Activated CD4-positive, alpha-beta T cell treated with anti-CD3 and anti-CD28 coated beads, Interleukin-2, amount 10 ng/mL, durations not matched to agents 7 days and 5 days (primary cell): ENCODE measurements at places on chromosomes 11 and 22.

GRCh38 chr11:61880454-61880853 is 10.9 kb downstream of the FADS3 start:
- no peak overlapping the region for H3K27ac ChIP-seq
- no peaks in the 10 kb centered on the region for H3K27me3 ChIP-seq
- H3K36me3 ChIP-seq, result no peaks in the 10 kb centered on the region
- H3K4me3 ChIP-seq, result no peak overlapping the region

DNA sequence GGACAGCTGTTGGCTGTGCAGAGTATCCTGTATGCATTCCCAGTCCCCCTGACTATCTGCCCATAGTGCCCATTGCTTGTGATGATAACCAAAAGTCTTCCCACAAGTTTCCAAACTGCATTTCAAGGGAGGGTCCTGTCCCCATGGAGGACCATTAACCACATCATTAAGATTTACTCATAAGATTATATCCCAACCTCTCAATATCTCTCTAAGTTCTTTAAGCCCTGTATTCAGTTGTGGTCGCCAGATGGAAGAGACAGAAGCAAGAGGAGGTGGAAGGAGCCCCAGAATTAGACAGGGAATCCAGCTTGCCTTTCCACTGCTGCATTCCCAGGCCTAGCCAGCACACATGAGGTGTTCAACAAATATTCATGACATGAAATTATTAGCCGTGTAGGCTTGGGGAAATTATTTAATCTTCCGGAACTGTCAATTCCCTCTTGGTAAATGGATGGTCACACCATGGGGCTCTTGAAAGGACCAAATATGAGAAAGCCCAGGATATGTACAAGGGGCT is 42.6 kb upstream of the TIMP3 start:
- DNase-seq, result no peak
- H3K36me3 ChIP-seq, result no peaks in the 10 kb centered on the region
- no peaks in the 10 kb centered on the region for H3K4me1 ChIP-seq

GRCh38 chr11:59273373-59273841 is 60.7 kb upstream of the MPEG1 start:
- H3K4me1 ChIP-seq, result peaks cover 40% of the 10 kb centered on the region
- H3K27me3 ChIP-seq, result no peaks in the 10 kb centered on the region
- DNase-seq, result no peak
- H3K36me3 ChIP-seq, result no peaks in the 10 kb centered on the region
- H3K27ac ChIP-seq, result peak overlapping the region; percentile 83

DNA sequence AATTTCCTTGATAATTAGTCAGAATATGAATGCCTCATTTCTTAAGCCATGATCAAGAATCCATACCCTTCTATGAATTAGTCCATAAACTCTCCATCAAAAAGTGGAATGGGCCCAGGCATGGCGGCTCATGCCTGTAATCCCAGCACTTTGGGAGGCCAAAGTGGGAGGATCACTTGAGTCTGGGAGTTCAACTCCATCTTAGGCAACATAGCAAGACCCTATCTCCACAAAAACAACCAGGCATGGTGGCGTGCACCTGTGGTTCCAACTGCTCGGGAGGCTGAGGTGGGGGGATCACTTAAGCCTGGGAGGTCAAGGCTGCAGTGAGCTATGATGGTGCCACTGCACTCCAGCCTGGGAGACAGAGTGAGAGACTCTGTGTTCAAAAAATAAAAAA is 52.1 kb upstream of the SHANK2 start:
- no peaks in the 10 kb centered on the region for H3K4me1 ChIP-seq
- H3K27ac ChIP-seq, result no peak overlapping the region
- no peaks in the 10 kb centered on the region for H3K36me3 ChIP-seq
- DNase-seq, result no peak

- H3K4me3 ChIP-seq, result no peak overlapping the region
- no peak for DNase-seq
- peaks cover 2% of the 10 kb centered on the region for H3K27me3 ChIP-seq
- H3K27ac ChIP-seq, result no peak overlapping the region
Observed at GRCh38 chr11:43517518-43517917, 158.8 kb downstream of the TTC17 start.

DNA sequence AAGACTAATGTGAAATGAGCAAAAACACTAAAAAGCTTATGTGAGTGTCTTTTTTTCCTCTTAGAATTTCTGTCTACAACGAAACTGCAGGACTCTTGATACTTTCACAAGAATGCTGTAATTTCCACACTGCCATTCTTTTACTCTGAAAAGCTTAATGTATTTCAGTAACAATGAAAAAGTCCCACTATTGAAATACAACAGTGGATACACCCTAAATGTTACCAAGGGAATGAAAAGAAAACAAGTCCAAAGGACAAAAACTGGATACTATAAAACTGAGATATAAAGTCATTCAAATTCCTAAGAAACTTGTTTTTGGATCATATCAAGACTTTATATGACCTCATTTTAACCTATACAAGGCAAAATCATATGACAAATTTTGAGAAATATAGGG is 77.4 kb downstream of the SOX6 start:
- no peak overlapping the region for H3K27ac ChIP-seq
- H3K27me3 ChIP-seq, result peaks cover 2% of the 10 kb centered on the region
- no peak overlapping the region for H3K4me3 ChIP-seq
- no peak for DNase-seq
- peaks cover 1% of the 10 kb centered on the region for H3K4me1 ChIP-seq

- H3K36me3 ChIP-seq, result peaks cover 31% of the 10 kb centered on the region
- H3K27me3 ChIP-seq, result no peaks in the 10 kb centered on the region
- no peak overlapping the region for H3K27ac ChIP-seq
- no peak for DNase-seq
Observed at GRCh38 chr11:6219359-6219758, 14.0 kb downstream of the C11orf42 start.

GRCh38 chr22:29339381-29340235 is 24.1 kb upstream of the RASL10A start:
- H3K36me3 ChIP-seq, result peaks cover 26% of the 10 kb centered on the region
- H3K27me3 ChIP-seq, result no peaks in the 10 kb centered on the region
- DNase-seq, result no peak
- no peak overlapping the region for H3K27ac ChIP-seq
- no peaks in the 10 kb centered on the region for H3K4me1 ChIP-seq
- H3K4me3 ChIP-seq, result no peak overlapping the region

DNA sequence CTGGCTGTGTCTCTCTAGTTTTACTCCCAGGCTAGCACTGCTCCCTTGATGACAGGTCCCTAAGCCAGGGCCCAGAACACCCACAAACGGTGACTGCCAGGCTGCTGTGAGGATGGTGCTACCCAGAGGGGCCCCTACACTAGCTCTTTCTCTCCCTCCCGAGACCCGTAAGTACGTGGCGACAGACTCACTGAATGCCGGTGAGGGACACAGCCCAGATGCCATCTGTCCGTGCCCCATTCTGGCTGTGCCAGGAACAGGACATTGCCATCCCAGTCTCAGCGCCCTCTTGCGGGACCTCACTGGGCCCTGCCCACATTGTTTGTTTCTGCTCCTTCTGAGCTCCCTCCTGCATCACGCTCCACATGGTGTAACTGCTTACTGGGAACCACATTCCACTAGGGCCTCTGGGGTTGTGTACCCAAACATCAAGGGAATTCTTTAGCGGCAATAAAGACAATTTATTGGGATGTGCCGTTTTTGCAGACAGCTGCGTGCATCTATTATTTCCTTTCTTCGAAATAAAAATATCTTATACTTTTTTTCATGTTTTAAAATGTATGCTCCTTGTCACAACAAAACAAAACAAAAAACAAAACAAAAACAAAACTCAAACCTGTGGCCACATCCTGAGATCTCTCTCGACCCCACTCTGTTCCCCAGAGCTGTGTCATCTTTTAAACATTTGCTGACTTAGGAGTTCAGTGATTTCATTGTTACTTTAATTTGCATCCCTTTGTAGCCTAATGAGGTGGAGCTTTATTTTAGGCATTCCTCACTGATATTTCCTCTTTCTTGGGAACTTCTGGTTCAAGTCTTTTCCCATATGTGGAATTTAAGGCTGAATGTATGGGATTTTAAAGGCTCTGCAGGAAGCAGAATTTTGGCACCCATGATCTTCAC is 4.4 kb upstream of the TPCN2 start:
- DNase-seq, result peak; percentile 41
- H3K4me3 ChIP-seq, result no peak overlapping the region
- peaks cover 9% of the 10 kb centered on the region for H3K27me3 ChIP-seq
- H3K27ac ChIP-seq, result no peak overlapping the region
- H3K4me1 ChIP-seq, result peaks cover 21% of the 10 kb centered on the region

- peak; percentile 78 for DNase-seq
- H3K27me3 ChIP-seq, result no peaks in the 10 kb centered on the region
- H3K4me3 ChIP-seq, result no peak overlapping the region
Observed at GRCh38 chr22:41524809-41525449, 19.3 kb downstream of the POLR3H start.

DNA sequence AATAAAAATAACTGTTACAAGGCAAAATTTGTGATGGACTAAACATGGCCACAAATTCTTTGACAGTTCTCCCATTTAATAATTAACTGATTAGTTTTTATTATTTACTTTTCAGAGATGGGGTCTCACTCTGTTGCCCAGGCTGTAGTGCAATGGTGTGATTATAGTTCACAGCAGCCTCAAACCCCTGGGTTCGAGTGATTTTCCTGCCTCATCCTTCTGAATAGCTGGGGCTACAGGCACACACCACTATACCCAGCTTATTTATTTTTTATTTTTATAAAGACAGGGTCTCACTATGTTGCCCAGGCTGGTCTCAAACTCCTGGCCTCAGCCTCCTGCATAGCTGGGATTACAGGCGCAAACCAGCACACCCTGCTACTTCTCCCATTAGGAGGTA is 4.5 kb upstream of the PATL1 start:
- no peak overlapping the region for H3K4me3 ChIP-seq
- H3K27ac ChIP-seq, result no peak overlapping the region
- H3K4me1 ChIP-seq, result peaks cover 10% of the 10 kb centered on the region
- DNase-seq, result no peak

- no peak for DNase-seq
- H3K27ac ChIP-seq, result no peak overlapping the region
- H3K4me3 ChIP-seq, result no peak overlapping the region
- peaks cover 16% of the 10 kb centered on the region for H3K36me3 ChIP-seq
- no peaks in the 10 kb centered on the region for H3K27me3 ChIP-seq
Observed at GRCh38 chr11:117171404-117172061, 7.0 kb upstream of the SIDT2 start.

DNA sequence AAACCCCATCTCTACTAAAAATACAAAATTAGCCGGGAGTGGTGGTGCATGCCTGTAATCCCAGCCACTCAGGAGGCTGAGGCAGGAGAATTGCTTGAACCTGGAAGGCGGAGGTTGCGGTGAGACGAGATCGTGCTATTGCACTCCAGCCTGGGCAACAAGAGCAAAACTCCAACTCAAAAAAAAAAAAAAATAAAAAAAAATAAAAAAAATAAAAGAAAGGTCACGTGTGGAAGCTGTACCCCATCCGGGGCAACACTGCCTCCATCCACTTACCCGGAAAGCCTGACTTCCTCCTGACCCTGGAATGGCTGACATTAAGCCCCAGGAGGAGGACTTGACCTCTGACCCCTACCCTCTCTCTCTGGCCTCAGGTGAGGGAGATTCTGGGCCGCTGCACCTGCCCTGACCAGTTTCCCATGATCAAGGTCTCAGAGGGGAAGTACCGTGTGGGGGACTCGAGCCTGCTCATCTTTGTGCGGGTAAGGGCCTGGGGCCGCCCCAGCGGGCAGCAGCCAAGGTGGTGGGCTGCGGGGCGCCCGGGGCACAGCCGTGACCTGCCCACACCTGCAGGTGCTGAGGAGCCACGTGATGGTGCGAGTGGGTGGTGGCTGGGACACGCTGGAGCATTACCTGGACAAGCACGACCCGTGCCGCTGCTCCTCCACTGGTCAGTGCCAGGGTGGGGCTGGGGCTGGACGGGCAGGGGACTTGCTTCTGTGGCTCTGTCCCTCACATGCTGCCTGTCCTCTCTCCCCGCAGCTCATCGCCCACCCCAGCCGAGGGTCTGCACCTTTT is 3.8 kb downstream of the GAS2L1 start:
- H3K27ac ChIP-seq, result no peak overlapping the region
- peaks cover 2% of the 10 kb centered on the region for H3K36me3 ChIP-seq
- H3K4me3 ChIP-seq, result no peak overlapping the region
- H3K4me1 ChIP-seq, result peaks cover 46% of the 10 kb centered on the region
- no peak for DNase-seq
